ENCODE measurements at places on chromosomes 6 and 20.

DNA sequence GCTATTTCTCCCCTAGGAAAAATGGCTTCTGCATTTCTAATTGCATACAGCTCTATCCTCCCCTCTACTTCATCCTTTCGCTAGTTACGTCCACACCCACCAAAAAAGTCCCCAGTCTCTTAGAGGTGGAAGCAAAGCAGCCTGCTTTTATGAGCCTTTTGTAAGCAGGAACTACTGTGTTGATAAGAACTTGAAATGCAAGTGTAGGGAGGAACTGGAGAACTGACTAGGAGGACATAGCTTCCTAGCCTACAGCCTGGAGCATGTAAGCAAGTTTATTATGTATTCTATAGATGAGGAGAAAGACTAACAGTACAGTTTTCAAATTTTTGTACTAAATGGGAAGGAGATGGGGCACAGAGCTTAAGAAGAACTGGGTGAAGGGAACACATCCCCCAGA, 10.3 kb downstream of the ARHGAP18 start:
- DNase-seq: no peak

DNA sequence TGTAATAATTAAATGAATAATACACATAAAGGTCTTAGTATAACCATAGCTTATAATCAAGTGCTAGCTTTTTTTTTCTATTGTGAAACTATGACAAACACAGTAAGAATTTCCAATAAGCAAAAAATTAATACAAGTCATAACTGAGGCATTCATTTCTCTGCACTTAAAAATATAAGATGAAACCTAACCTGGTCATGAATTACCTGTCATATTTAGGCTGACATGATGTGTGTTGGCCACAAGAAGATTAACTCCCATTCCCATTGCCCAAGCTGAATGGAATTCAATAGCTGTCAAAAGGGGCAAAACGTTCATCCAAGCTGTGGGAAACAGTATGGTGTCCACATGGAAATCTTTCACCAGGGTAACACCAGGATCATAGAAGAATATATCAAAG, 5.4 kb downstream of the VNN2 start:
- DNase-seq: no peak

DNA sequence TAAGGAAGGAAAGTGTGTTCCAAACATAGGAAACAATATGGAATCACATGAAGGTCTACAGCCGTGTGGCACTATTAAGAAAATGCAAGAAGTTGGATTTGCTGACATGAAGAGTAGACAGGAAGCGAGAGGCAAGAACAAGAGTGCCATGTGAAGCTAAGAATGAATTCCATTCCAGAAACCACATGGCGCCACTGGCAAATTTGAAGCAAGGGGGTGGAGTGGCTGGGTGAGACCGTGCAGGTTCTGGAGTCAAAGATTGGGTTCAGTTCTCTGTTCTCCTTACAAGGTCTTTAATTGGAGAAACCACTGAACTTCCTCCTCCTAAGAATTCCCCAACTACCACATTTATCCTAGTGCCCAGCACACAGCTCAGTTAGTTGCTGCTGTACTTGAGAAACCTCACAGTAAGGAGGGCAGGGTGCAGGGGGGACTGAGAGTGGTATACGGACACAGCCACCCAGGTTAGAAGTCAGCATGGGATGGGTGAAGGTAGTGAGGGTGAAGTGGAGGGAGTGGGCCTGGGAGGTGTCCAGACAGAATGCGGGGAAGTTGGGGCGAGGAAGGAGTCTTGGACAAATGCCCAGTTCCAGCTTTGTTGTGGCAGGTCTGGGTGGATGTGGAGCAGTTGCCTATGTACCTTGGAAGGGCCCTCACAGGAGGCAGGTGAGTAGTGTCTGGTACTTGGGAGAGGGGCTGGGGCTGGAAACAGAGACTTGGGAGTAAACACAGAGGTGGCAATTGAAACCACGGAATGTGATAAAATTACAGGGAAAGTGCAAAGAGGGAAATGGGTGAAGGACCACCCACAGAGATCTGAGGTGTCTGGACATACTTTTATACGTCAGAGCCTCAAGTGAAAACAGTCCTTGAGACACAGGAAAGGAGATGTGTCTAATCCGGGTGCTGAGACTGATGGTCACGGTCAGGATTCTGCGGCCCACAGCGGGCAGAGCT, 14.3 kb downstream of the LYRM4 start:
- DNase-seq: no peak

DNA sequence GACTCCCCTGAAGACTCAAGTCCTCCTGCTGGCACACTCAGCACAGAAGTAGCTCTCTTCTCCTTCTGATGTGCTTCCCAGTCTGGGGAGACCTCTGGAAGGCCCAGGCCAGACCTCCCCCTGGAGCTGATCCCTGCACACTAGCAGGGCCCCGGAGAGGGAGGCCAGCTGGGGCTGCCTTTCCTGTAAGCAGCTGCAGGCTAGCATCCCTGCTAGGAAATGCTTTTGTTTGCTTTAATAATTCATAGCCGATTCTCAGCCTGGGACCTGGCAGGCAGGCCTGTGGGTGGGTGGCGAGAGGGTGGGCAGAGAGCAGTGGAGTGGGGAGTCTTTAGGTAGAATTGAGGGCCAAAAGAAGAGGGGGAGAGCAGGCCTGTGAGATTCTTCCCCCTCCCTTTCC, 5.2 kb downstream of the EBF4 start:
- DNase-seq: no peak

GRCh38 chr20:13744352-13744751, 40.4 kb downstream of the ESF1 start:
- DNase-seq: no peak

- no peak for DNase-seq
Measured at GRCh38 chr6:93105907-93106306, 313.5 kb downstream of the EPHA7 start.

DNA sequence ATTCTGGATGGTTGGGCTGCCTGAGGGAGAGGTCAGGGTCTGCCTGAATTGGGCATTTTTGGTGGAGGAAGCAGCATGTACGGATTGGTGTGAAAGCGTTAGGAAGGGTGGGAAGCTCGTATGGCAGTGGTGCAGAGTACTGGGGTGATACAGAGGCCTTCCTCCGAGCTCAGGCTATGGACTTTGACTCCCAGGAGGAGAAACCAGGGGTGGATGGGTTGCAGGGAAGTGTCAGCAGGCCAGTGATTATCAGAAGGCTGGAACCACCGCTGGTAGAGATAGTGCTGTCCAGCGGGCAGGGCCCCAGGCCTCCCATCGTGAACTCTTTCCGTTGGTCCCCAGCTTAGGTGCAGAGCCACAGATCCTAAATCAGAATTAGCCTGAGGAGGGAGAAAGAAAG, 5.3 kb downstream of the WFDC5 start:
- DNase-seq: no peak

GRCh38 chr20:30485331-30486102, 771.9 kb upstream of the DEFB115 start:
- DNase-seq: no peak

DNA sequence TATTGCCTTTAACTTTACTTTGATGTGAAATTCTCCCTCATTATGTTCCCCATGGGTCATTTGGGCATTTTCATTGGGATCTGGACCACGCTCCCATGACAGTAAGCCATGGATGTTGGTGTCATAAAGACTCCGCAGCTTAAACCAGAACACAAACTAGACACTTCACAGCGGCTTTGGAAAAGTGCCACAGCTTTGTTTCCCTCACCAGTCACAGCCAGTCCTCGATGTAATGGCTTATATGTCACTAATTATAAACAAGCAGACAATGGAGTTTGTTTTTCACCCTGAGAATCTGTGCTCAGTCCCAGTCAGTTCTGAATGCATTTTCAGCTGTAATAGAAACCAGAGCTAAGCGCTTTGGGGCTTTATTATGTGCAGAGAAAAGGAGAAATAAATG, 23.2 kb upstream of the DAAM2 start:
- no peak for DNase-seq

DNA sequence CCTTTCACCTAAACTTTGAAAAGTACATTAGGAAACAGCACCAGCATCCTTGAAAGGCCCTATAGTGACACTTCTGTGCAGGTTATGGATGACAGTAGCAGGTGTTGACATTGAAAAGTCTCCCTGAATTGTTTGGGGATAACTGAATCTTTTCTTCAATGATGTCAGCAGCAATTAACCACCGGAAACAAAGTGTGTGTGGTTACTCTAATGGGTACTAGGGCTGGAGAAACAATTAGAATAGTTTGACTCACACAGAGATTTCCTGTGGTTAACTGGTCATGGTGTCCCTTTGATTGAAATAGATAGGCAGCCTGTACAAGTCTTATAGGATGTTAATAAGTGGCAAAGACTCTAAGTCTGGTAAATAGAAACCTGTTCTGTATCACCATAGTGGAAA, 189.1 kb downstream of the TBX18 start:
- DNase-seq: peak; percentile 69

DNA sequence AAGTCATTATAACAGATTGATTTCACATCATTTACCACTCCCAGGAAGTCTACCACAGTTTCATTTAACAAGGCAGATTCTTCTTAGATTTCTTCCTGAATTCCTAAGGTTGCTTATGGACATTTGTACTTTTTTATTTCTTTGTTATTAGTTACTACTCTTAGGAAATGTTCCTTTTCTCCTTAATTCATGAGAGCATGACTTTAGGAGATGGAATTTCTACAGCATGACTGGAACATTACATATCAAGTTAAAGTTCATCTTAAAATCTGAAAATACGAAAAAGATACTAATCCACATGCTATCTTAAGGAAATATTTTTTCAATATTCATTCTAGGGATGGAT, 22.3 kb downstream of the CNKSR3 start:
- DNase-seq: no peak

- no peak for DNase-seq
Measured at GRCh38 chr6:45305546-45305945, 22.6 kb upstream of the RUNX2 start.

GRCh38 chr6:73156793-73157767, 68.2 kb downstream of the KHDC1L start:
- no peak for DNase-seq

- no peak for DNase-seq
Measured at GRCh38 chr6:142178129-142178528, 31.1 kb downstream of the VTA1 start.

DNA sequence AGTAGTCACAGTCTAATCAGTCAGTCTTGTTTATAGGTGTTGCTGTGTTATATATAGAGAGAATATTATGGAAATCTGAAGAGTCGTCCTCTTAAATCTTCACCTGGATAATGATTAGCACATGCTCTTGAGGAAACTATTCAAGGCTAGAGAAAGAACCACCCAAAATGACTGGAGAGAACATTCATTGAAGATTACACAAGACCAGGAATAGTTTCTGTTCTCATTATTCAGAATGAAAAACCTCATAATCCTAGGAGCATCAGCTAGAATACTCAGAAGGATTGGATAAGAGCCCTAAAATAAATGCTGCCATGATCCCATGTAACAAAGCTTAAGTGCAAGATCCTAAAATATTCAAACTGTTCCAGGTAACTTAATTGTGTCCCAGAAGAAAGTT, 278.2 kb upstream of the PREP start:
- no peak for DNase-seq

- DNase-seq: no peak
Measured at GRCh38 chr6:43204271-43205105, 22.5 kb downstream of the CUL9 start.

DNA sequence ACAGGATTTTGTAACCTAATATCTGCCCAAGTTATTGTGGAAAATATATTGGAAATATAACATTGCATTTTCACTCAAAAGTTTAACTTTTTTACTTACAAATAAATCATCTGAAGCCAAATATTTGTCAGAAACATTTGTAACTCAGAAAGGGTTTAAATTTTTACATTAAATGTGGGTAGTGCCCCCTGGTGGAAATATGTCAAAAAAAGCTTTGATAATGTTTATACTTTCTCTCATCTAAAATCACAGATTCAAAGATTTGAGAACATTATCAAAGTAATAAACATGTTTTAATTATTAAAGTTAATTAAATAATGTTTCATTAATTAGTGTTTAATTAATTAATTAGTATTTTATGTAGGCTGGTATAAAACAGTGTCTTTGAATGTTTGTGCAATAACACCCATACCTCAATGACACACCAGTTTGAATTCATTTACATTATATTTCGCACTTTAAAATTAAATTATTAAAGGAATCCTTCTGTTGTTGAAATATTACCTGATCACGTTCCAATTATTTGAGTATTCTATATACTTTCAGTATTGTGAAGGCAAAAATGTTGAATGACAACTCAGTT, 320.1 kb upstream of the FKBP1C start:
- no peak for DNase-seq

DNA sequence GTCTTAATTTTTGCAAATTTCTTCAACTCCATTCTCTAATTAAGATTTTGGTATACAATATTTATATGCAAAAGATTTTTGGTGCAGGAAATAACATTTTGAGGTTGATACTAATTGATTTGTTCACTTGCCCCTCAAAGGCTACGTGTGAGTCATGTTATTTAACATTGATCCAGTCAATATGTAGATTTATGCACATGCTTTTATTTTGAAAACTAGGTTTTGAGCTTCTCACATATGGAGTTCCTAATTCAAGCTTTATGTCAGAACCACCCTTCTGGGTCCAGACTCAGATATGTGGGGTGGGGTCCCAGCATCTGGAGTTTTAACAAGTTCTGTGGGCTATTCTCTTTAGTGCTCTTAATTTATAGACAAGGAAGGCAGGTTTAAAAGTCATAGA, 13.8 kb downstream of the UTRN start:
- DNase-seq: no peak

- no peak for DNase-seq
Measured at GRCh38 chr6:3297006-3297405, 38.3 kb downstream of the PSMG4 start.

DNA sequence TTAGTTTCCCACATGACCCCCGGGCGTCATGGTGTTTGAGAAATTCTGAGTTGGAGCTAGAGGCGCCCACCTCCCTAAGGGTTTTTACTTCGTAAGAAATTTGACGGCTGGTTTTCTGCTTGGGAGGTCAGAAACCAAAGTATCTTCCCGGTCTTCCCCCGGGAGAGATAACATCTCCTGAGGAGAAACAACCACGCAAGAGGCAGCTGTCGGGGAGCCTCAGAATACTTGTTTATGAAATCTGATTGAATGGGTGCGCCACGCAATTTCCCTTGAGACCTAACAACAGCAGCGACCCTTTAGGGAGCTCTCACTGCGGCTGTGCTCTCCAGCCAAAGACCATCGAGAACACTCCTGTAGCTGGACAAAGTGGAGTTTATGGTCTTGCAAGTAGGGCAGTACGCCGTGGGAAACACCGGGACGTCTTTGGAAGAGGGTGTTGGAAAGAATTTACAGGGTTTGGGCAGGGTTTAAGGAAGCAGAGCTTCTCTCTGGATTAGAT, 608 bp upstream of the EIF2S2 start:
- DNase-seq: no peak

- DNase-seq: no peak
Measured at GRCh38 chr6:115948751-115949150, 111.9 kb downstream of the FRK start.

- no peak for DNase-seq
Measured at GRCh38 chr6:140043357-140043756, 668.9 kb upstream of the CITED2 start.

- no peak for DNase-seq
Measured at GRCh38 chr6:40611912-40612311, 24.7 kb upstream of the LRFN2 start.

DNA sequence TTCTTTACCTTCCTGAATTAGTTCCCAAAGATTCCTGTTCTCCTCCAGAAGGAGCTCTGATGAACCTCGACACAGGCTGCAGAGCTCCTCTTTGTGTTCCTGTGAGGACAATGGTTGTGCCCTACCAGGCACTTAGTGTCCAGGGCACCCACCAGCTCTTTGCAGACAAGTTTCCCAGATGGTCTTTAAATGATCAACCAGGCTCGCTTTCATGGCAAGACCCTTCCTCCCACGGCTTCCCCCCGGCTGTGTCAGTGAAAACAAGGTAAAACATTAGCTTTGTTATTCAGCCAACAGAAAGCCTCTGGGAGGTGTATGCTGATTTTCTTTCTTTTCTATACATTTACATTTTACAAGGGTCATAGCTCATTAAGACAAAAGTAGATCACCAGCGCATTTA, 32.3 kb upstream of the CNKSR3 start:
- no peak for DNase-seq

Data from GM06990 (cell line).